SJCRH30 (cell line): ENCODE measurements at places on chromosomes 2 and 18. TPM values are rescaled to one million over a fixed set of nuclear protein-coding genes. Genes with fewer than 3 reads are reported as not detected.

- DNase-seq: no peak
These were observed 819 bp downstream of the ANKRD44 start for GRCh38 chr2:197309691-197310231.

GRCh38 chr2:155377931-155378444, 679.5 kb downstream of the KCNJ3 start:
- no peak for DNase-seq

REEP1 gene
- 2.1 and 2.3 TPM in 2 replicates for total RNA-seq

- no peak for DNase-seq
These were observed 451.0 kb downstream of the SLC4A3 start for GRCh38 chr2:220078439-220078838.

DNA sequence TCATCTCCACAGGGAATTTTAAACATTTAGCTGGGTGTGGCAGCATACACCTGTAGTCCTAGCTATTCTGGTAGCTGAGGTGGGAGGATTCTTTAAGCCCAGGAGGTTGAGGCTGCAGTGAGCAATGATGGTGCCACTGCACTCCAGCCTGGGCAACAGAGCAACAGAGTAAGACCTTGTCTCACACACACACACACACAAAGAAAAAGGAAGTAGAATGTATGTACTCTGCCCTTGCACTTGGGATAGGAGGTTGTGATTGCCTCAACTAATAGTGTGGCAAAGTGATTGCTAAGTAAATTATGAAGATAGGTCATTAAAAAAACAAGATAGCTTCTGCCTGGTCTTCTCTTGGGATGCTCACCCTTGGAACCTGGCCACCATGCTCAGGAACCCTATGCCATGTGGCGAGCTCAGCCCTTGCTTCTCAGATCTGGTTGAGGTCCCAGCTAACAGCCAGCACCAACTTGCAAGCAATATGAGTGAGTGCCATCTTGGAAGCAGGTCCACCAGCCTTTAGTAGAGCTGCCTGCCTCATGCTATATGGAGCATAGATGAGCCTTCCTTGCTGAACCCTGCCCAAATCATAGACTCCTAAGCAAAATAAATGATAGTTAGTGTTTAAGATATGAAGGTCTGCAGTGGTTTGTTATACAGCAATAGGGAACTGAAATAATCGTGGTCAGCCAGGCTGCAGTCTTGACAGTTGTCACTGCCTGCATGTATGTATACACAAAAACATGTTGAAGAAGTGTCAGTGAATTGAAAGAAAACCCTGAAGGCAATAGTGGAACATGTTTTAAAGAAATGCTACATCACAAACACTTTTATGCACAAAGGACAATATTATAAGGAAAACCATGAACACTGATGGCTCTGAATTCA, 30.1 kb upstream of the PNO1 start:
- DNase-seq: no peak

DNA sequence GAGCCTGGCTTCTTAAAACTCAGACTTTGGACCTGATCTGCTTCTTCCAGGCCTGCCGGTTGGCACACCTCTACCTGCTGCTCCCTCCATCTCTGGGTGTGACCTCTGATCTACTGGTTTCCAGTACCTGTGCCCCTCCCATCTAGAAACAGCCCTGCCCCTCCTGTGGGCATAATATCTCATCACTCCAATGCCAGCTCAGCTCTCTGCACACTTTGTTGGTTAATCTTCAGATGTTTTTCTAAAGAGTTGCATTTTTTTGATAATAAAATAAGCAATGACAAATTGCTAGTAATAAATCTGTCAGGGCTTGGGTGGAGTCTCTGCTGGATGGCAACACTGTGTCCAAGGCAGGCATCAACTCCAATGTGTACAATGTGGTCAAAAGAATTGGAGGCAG, 89.6 kb upstream of the PPP1CB start:
- no peak for DNase-seq

DNA sequence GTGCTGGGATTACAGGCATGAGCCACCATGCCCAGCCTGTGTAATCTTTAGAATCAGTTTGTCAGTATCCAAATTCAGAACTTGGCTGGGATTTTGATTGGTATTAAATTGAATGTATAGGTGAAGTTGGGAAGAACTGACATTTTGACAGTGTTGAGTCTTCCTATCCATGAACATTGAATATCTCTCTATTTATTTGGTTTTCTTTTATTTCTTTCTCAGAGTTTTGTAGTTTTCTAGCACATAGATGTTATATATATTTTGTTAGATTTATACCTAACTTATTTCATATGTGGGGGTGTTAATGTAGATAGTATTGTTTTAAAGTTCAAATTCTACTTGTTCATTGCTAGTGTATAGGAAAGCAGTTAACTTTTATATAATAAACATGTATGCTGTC, 31.5 kb downstream of the CEP192 start:
- DNase-seq: no peak

DNA sequence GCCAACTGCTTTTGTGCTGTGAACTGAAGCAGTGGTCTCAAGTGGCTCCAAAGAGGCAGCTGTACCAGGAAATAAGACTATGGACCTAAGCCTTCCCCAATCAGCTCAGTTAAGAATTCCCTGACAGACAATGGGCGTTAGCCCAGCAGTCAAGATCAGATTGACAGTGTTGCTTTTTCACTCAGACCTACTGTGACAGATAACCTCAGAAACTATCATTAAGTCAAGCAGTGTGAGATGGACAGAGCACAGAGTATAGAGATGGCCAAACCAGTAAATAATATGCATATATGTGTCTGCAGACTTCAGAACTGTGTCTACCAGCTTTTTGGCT, 215.3 kb downstream of the ZFP36L2 start:
- DNase-seq: no peak

DNA sequence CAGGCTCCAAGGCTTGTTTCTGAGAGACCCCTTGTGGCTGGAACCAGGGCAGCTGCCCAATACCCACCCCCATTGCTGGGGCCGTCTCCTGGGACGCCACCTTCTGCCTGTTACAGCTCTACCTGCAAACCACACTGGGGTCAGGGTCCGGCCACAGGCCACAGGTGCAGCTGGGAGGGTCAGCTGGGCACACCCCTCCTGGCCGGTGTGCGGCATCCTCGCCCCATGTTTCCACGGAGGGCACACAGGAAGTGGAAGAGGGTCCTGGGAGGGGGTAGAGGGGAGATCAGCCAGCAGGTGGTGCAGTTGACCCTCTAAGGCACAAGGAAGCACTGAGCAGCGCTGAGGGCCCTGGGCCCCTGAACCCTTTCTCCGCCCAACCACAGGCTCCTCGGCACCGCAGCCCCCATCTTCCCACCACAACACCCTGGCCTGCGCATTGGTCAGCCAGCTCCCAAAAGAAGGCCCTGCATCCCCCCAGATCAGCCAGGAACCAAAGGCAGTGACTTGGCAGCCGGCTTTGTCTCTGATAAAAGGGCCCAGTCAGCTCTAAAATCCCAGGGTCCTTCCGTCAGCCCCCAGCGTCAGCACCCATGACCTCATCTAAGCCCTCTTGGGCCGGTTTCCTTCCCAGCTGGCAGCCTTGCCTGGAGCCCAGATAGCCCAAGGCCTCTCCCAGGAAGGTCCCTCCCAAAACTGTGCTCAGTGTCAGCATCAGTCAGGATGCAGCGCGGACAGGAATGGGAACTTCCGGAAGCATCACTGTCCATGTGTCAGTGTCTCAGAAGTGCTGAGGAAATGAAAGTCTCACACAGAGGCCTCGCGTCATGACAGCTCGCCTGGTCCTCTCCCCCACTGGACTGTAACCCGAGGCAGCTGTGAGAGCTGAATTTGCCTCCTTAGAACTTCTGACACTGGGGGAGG, 1.7 kb downstream of the ERFE start:
- DNase-seq: peak; percentile 72

LAMA1 gene
- 11.9 and 12.0 TPM in 2 replicates for total RNA-seq

DNA sequence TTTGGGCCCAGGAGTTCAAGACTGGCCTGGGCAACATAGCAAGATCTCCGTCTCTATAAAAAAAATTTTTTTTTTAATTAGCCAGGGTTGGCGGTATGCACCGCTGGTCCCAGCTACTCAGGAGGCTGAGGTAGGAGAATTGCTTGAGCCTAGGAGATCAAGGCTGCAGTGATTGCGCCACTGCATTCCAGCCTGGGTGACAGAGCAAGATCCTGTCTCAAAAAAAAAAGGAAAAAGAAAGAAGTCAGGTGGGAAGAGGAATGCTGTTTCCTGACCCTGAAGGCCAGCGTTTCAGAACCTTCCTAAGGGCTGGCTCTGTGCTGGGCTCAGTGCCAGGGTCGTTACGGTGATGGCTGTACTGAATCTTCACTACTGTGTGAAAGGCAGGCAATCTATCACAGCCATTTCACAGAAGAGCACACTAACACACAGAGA, 35.0 kb upstream of the AGAP1 start:
- no peak for DNase-seq

GRCh38 chr2:65800998-65801397, 368.6 kb upstream of the SPRED2 start:
- DNase-seq: peak; percentile 13

GRCh38 chr2:151478011-151478410, 68.3 kb downstream of the RIF1 start:
- no peak for DNase-seq

DNA sequence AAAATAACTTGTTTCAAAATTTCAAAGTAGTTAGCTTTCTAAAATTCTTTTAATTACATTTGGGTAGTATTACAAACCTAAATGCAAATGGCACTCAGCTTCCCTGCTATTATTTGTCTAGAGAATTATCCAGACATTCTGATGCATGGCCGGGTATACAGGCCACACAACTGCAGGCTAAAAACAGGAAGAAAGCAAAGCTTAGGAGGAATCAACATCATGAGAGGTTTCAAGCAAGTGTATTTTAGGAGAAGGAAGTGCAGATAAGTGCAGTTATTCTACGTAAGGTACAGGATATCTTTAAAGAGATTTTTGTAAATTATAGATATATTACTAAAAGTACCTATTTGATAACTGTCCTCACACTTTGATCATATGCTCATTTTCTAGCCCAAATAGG, 46.8 kb upstream of the RNU4ATAC start:
- DNase-seq: no peak

CERKL gene
- 0.05 TPM in 1 of 2 replicates, not detected in the other for total RNA-seq

CFC1 gene
- not detected in 2 replicates for total RNA-seq

TMEM237 gene
- total RNA-seq: 51.7 and 55.1 TPM in 2 replicates

CDH20 gene
- not detected in 2 replicates for total RNA-seq

SH2D6 gene
- 0.25 and 0.77 TPM in 2 replicates for total RNA-seq

- DNase-seq: no peak
These were observed 30.7 kb downstream of the FBXO15 start for GRCh38 chr18:74116633-74117554.

- no peak for DNase-seq
These were observed 22.9 kb downstream of the ITGAV start for GRCh38 chr2:186612555-186613440.

DNA sequence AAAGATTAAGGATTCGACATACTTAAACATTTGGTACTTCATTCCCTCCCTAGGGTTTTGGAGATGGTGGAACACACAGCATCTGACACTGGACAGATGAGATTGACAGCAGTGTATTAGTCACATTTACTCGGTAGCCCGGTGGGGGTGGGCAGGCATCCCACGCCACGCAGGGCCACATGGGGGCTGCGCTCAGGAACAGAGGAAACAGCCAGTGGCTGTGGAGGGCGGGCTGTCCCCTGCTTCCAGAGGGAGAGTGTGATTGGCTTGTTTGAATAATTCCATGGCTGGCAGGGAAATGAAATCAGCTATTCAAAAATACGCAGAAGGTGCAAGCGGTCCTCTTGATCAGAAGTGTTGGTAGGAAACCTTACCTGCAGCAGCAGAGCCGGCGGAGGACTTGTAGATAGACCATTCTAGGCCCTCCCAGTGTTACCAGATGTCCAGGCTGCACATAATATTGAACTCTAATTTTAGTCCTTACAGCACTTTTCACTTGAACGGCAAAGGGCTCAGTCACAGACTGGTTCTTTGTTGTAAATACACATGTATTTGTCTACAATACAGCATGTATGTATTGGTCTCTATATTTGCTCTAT, 18.5 kb upstream of the SP140L start:
- no peak for DNase-seq

DNA sequence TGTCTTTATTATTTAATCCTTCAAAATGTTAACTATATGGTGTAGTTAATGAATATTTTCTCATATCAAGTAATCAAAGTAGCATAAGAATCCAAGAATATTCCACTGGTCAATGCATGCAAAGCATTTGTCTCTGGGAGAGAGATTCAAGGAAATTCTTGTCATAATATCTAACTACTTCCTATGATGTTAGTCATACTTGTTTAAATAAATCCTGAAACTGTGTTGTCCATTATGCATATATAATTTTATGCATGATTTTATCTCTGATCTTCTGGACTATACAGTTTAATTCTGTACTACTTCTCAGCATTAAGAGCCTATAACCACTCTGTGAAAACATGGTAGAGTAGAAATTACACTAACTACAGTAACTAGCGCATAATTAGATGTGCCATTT, 388.3 kb downstream of the NR4A2 start:
- DNase-seq: no peak

DNA sequence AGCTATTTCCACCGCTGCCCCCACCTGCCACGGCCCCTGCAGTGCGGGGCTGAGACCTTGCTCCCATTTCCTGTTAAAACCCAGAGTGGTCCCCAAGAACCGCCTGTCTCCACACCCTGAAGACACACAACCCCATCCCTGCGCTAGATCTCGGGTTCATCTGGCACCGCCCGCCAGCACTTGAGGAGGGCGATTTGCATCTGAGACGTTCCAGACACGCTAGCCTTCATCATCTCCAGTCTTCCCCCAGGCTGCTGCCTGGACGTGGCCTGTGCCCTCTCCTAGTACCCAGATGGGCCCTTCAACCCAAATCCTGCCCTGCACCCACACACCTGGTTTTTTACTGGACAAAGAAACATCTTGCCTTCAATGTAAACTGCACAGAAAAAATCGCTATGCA, 49.8 kb downstream of the SLC66A2 start:
- no peak for DNase-seq

DNA sequence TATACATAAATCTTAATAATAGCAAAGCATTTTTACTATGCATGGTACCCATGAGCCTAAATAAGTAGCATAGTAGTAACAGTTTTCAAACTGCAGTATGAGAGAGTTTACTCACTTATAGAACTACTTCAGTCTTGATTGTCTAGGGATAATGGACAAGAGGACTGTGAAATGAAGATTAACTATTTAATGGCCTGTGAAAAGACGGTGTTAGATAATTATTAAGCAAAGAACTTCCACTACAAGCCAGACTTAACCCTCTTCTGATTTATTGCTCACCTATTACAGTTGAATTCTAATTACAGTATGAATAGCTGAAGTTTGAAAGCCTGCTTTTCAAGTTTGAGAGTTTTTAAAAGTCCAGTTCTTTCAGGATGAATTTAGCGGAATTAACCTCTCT, 18.9 kb downstream of the PIK3C3 start:
- no peak for DNase-seq

USP37 gene
- total RNA-seq: 30.2 and 34.9 TPM in 2 replicates

DNA sequence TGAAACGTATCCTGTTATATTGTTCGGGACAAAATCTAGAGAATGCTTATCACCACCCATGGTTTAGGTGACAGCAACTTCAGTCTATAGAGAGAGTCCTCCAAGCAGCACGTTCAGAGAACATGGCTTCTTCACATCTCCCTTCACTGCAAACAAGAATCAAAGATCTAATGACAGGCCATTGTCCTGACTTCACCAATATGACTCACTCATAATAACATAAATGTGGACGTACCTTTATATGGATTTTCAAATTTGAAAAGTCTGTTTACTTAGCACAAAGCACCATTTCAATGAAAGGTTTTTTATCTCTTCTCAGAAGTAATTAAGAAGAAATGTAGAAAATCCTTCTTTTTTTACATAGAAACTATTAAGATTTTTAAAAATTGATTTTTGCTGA, 46.7 kb downstream of the KLF7 start:
- DNase-seq: no peak
